ENCODE measurements at places on chromosomes 16 and 17.
A peak's percentile ranks its signal among the peaks of the same experiment; 100 is the strongest.

GRCh38 chr16:86184185-86184584 is 285.2 kb downstream of the IRF8 start:
- peaks cover 24% of the 10 kb centered on the region for H3K27me3 ChIP-seq
- no peak overlapping the region for H3K27ac ChIP-seq
- no peak overlapping the region for H3K4me3 ChIP-seq
- H3K4me1 ChIP-seq = no peaks in the 10 kb centered on the region

DNA sequence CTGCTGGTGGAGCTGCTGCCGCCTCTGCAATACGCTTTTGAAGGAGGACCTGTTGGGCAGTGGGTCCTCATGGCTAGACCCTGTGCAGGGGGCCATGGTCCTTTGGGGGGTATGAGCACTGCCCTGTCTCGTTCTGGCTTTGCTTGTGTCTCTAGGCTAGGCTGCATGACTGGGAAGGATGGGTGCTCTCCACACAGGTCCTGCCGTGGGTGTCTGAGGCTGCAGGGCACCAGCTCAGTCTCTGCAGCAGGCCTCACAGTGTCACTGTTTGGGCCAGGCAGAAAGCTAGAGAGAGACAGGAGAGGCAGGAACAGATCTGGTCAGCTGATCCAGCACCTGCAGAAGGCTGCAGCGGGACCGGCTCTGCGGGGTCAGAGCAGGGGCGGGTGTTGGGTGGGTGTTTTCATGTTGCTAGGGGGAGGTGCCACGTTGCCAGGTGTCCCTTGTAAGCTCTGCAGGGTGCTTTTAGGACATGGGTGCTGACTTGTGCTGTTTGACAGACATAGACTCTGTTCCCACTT is 111.4 kb downstream of the SNX29 start:
- H3K36me3 ChIP-seq = no peaks in the 10 kb centered on the region
- H3K27ac ChIP-seq = no peak overlapping the region
- no peak overlapping the region for H3K4me3 ChIP-seq
- H3K27me3 ChIP-seq = no peaks in the 10 kb centered on the region

- H3K27ac ChIP-seq = no peak overlapping the region
- H3K36me3 ChIP-seq = peaks cover 17% of the 10 kb centered on the region
- no peak for DNase-seq
- peak overlapping the region; percentile 74 for H3K4me3 ChIP-seq
- peaks cover 16% of the 10 kb centered on the region for H3K4me1 ChIP-seq
Measured at GRCh38 chr17:47066095-47066494, 87.0 kb upstream of the RPRML start.

- no peak for DNase-seq
- H3K4me1 ChIP-seq = peaks cover 6% of the 10 kb centered on the region
- no peak overlapping the region for H3K4me3 ChIP-seq
- H3K27ac ChIP-seq = no peak overlapping the region
- H3K36me3 ChIP-seq = no peaks in the 10 kb centered on the region
Measured at GRCh38 chr17:66661411-66662256, 173.3 kb upstream of the CACNG5 start.

- H3K36me3 ChIP-seq = no peaks in the 10 kb centered on the region
- no peak for DNase-seq
- H3K27ac ChIP-seq = no peak overlapping the region
Measured at GRCh38 chr16:26614237-26614841, 452.4 kb upstream of the C16orf82 start.

GRCh38 chr16:79006206-79006605 is 594.3 kb downstream of the MAF start:
- no peaks in the 10 kb centered on the region for H3K27me3 ChIP-seq
- no peaks in the 10 kb centered on the region for H3K4me1 ChIP-seq
- H3K4me3 ChIP-seq = no peak overlapping the region
- H3K27ac ChIP-seq = no peak overlapping the region

DNA sequence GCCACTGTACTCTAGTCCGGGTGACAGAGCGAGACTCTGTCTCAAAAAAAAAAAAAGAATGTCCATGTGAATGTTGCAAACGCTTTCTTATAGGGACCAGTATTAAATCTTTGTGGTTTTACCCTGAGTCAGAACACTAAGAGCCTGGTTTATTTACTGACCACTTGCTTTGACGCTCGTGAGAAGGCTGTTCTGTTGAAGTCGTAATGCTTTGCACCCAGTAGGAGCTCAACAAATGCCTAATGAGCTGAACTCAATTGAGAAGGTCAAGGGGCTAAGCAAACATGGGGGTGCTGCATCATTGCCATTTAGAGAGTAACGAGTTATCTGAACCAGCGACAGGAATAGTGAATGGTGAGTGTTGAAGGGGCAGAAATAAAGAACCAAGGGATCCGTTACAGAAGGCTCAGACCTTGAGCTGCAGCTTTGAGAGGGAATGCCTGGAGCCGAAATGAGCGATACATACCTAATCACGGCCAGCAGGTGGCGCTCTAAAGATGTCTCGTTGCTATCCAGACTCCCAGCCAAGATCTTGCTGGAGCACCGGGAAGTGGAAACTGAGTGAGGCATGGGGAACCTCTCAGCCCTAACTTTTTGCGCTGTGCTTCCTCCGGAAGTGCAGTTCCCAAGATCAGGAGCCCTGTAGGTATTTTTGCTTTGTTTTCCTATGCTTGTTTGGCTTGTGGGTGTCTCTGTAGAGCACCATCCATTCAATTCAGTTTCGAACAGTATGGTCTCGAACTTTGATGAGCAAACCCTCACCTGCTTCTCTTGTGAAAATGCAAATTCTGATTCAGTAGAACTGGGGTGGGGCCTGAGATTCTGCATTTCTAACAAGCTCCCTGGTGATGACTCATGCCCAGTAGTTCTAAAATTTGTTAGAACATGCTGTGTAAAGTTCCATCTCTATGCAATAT is 12.6 kb upstream of the RNF222 start:
- DNase-seq = peak; percentile 87
- H3K4me3 ChIP-seq = no peak overlapping the region
- H3K36me3 ChIP-seq = no peaks in the 10 kb centered on the region
- H3K27me3 ChIP-seq = no peaks in the 10 kb centered on the region
- no peak overlapping the region for H3K27ac ChIP-seq

DNA sequence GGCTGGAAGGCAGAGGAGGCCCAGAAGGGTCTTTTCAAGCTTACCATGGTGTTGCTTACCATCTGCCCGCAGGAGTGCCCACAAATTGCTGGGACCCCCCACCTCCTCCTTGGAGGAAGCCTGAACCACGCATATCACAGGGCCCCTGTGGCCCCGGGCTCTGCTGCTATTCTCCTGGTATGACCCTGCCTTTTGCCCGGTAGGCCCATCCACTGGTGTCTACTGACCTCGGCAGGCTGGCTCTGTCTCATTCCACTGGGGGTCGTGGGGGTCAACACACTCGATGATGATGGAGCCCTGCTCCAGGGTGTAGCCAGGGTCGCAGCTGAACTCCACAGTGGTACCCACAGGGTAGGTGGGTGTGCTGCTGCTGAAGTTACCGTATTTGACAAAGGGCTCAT is 8.2 kb upstream of the PHF12 start:
- H3K27ac ChIP-seq = no peak overlapping the region
- peaks cover under 1% of the 10 kb centered on the region for H3K27me3 ChIP-seq
- H3K4me1 ChIP-seq = no peaks in the 10 kb centered on the region
- no peak for DNase-seq
- no peak overlapping the region for H3K4me3 ChIP-seq

GRCh38 chr16:69182730-69183416 is 4.1 kb upstream of the SNTB2 start:
- H3K4me1 ChIP-seq = peaks cover 24% of the 10 kb centered on the region
- no peak overlapping the region for H3K4me3 ChIP-seq
- H3K27me3 ChIP-seq = no peaks in the 10 kb centered on the region
- DNase-seq = no peak

GRCh38 chr16:63663155-63663554 is 1458.7 kb downstream of the CDH11 start:
- H3K27me3 ChIP-seq = no peaks in the 10 kb centered on the region
- H3K4me1 ChIP-seq = no peaks in the 10 kb centered on the region
- no peak for DNase-seq
- H3K4me3 ChIP-seq = no peak overlapping the region
- H3K36me3 ChIP-seq = no peaks in the 10 kb centered on the region
- no peak overlapping the region for H3K27ac ChIP-seq

DNA sequence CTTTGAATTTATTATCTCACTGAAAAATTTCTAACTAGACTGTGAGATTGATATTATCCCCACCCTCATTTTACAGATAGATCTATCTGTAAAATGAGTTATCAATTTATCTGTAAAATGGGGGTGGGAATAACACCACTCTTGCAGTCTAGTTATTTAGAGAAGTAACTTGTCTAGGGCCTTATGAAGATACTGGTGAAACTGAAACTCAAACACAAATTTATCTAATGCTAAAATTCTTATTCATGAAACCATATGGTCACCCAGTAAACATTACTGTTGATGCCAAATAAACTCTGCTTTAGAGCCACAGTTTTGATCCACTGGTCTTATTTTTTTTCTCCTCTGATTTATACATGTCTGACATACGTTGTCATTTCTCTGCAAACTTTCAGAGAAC is 52.1 kb upstream of the SMIM36 start:
- H3K36me3 ChIP-seq = no peaks in the 10 kb centered on the region
- H3K27ac ChIP-seq = no peak overlapping the region
- no peaks in the 10 kb centered on the region for H3K27me3 ChIP-seq
- no peaks in the 10 kb centered on the region for H3K4me1 ChIP-seq
- DNase-seq = no peak

GRCh38 chr16:861446-861845 is 60.9 kb upstream of the GNG13 start:
- no peaks in the 10 kb centered on the region for H3K27me3 ChIP-seq
- no peaks in the 10 kb centered on the region for H3K4me1 ChIP-seq

Measured in heart right ventricle (tissue), 16 donors.